NCI-H460 (cell line): ENCODE measurements at places on chromosomes 6 and 20. TPM values are rescaled to one million over a fixed set of nuclear protein-coding genes. Genes with fewer than 3 reads are reported as not detected.

BMP2 gene
- 6.6 and 7.1 TPM in 2 replicates for total RNA-seq

TAF4 gene
- total RNA-seq, result 4.0 and 6.6 TPM in 2 replicates

KHDRBS2 gene
- total RNA-seq, result not detected in 2 replicates

MYCT1 gene
- total RNA-seq, result 0.14 TPM in 1 of 2 replicates, not detected in the other

GJA10 gene
- total RNA-seq, result not detected in 2 replicates

GUCA1A gene
- total RNA-seq, result not detected in 2 replicates

HLA-DMB gene
- not detected in 2 replicates for total RNA-seq

TNFRSF6B gene
- total RNA-seq, result 0.10 TPM in 1 of 2 replicates, not detected in the other

DNA sequence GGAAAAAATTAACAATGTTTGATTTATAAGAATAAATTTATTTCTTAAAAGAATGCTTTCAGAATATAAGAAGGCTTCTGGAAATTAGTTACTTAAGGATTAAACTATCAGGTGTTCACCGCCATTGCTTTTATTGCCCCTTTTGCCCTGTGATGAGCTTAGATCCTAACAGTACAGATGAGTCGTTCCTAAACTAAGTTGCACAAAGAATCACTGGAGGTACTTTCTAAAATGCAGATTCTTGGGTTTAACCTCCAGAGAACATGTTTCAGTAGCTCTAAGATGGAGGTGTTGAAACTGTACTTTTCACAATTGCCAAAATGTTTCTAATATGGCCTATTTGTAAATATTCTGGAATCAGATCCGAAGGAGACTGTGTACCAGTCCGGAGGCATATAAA is 211.9 kb downstream of the GMDS start:
- DNase-seq, result no peak

- no peak for DNase-seq
These were observed 4.4 kb downstream of the CAP2 start for GRCh38 chr6:17397764-17398194.

- DNase-seq, result no peak
These were observed 8.1 kb upstream of the BCKDHB start for GRCh38 chr6:80098392-80098791.

DNA sequence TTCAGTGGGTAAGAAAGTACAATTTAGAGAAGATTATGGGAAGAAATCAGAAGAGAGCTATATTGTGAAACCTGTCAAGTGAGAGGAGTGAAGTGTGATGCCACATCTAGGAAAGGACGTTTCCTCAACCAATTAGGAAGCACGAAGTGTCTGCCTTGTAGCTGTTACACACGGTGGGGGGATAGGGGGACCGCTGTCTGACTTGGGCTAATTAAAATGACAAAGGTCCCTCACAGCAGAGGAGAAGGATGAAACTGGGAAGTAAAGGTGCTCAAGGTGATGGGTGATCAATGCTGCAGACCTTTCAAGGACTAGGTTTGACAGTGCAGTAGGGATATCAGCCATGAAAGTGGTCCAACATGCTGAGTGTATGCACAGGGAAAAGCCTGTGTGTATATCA is 181.1 kb upstream of the PRSS16 start:
- no peak for DNase-seq

DNA sequence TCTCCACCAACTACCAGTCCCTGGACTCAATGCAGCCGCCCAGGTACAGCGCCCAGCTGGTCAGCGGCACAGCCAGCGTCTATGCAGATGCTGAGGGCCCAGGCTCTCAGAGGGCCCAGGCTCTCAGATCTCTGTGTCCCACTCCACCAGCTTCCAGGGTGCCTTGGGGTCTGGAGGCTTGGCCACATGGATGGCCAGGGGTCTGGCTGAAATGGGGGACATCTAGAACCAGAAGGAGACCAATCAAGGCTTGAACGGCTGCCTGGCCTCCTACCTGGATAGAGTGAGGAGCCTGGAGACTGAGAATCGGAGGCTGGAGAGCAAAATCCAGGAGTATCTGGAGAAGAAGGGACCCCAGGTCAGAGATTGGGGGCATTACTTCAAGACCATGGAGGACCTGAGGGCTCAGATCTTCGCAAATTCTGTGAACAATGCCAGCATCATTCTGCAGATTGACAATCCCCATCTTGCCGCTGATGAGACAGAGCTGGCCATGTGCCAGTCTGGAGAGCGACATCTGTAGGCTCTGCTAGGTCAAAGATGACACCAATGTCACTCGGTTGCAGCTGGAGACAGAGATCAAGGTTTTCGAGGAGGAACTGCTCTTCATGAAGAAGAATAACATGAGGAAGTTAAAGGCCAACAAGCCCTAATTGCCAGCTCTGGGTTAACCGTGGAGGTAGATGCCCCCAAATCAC is 44.1 kb upstream of the GRM4 start:
- no peak for DNase-seq

DNA sequence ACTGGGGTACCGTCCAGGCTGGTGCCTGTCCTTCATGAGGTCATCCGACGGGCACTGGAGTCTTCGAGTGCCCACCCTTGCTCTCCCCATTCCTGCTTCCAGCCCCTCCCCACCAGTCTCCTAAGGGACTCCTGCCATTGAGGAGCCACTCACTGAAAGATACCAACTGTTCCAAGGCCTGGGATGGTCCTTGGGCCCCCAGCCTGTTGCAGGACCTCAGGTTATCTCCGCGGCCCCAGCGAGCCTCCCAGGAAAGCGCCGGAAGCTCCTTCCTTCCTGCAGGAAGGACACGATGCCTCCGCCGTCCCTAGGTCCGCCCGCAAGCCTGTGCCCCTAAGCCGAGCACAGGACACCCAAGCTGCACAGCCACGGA is 1.2 kb downstream of the NKAIN4 start:
- no peak for DNase-seq

- no peak for DNase-seq
These were observed 5.2 kb upstream of the MAFB start for GRCh38 chr20:40694246-40694645.

- peak; percentile 20 for DNase-seq
These were observed 437.6 kb downstream of the MAFB start for GRCh38 chr20:40251284-40251932.

- no peak for DNase-seq
These were observed 145.1 kb upstream of the PLN start for GRCh38 chr6:118403036-118403435.

DNA sequence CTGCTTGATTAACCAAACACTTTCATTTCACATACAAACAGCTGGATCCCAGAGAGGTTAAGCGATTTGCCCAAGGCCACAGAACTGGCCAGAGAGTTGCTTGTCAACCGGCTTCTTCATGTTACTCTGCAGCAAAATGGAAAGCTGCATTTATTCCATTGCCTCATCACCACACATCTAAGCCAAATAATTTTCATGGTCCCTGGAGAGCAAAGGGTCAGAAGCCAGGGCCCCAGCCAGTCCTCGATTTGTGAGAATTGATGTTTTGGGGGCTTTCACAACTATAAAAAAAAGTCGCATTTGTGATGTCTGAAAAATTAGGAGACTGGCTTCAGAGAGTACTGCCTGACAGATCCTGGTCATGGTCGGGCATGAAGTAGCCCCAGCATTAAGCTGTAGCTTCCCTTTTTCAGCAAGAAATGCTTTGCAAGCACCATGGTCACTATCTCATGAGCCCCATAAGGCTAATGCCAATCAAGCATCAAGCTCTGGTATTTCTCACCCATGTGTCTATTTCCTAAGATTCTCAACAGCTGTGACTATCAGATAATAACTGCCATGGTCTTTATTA is 95.8 kb downstream of the BANF2 start:
- peak; percentile 6 for DNase-seq

GRCh38 chr6:110233770-110234374 is 53.6 kb downstream of the CDC40 start:
- DNase-seq, result no peak

- DNase-seq, result no peak
These were observed 113.1 kb upstream of the ZNF217 start for GRCh38 chr20:53706466-53707370.

DNA sequence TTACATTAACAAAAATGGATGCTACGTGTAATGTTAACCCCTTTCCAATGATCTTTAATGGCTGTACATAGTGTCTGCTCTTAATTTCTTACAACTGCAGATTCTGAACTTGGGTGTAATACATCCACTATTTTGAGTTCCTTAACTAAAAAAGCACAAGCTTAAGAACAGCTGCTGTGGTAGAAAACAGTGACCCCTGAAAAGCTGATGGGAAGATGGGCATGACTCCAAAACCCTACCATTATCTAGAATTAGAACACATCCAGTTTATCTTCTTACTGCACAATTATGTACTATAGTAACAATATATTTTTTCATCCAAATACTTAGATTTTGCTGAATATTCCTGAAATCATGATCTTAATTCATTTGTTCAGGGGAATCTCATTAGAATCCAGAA is 49.3 kb downstream of the LYRM4 start:
- no peak for DNase-seq
